ENCODE measurements at places on chromosomes 3 and 15.
A peak's percentile ranks its signal among the peaks of the same experiment; 100 is the strongest.

DNA sequence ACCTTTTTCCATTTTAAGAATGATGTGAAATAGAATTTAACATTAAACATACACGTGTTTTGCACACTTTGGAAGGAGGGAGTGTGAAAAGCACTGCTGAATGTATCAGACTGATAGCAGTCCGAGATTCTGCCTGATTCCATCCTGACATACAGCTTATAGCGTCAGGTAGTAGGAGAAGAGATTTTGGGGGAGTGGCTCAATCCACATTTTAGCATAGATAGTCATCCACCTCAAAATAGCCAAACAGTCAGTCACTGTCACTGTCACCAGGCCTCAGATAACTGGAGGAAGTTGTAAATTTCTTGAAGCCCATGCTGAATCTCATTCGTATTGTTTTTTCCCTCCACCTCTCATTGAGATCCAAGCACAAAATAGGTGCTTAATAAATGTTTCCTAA, 35.4 kb upstream of the ARHGEF26 start:
- no peak for DNase-seq

- peak; percentile 46 for DNase-seq
These were observed 25.1 kb upstream of the FSTL1 start for GRCh38 chr3:120475722-120476377.

GRCh38 chr15:63156086-63156710, 1.1 kb downstream of the RPS27L start:
- DNase-seq: no peak

GRCh38 chr3:161333696-161334095, 37.6 kb downstream of the SPTSSB start:
- no peak for DNase-seq

DNA sequence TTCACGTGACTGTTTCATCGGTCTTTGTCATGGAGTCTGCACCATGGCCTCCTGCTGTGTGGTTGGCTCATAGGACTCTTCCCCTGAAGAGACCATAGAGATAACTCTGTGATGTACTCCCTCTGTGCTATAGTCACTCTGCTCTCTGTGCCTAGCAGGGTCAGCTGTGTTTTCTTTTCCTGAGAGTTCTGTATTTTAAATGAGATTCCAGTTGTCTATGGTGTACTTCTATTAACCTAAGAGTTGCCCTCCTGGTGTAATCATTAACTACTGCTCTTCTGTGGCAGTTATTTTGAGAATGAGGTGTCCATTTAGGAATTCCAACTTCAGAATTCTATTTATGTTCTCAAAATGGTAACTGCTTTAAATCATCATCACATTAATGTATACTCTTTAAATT, 114.5 kb upstream of the ARPP21 start:
- no peak for DNase-seq

DNA sequence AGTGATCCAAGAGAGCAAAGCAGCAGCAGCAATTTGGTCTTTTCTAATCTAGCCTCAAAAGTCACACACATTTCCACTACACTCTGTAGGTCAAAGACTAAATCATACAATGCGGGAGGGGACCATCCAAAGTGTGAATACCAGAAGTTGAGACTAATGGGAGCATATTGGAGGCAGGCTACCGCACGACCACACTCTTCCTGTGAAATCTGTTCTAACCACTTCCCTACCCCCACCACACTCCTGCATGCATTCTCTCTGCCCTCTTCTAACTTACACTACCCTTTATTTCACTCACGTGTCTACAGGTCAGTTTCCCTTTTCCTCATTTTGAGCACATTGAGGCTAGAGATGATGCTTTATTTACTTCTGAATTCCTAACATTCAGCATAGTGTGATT, 23.7 kb upstream of the PRTG start:
- no peak for DNase-seq

DNA sequence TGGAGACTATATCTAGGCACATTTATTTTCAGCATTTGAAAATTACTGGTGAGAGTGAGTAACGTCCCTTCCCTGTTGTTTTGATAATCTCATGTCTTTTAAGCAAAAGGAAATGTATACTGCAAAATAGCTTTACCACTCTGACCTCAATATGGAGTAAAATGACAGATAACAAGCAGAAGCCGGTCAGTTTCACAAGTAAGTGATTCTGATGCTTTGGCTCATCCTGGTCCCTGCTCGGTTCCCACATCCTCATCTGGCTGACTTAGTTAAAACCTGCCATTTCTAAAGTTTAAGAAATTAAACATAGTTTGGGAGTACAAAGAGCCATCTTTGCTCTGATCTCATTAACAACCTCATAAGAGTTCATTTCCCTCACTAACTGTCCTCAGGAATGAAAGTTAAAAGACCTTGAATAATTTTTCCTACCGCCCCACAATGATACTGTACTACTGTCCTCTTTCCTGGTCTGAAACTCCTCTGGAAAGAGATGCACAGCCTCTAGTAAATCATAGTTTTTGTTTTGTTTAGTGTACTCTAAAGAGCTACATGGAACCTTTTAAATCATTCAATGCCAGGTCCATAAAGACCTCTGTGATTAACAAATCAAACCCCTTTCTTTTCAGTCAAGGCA, 72.3 kb upstream of the ICE2 start:
- DNase-seq: no peak

DNA sequence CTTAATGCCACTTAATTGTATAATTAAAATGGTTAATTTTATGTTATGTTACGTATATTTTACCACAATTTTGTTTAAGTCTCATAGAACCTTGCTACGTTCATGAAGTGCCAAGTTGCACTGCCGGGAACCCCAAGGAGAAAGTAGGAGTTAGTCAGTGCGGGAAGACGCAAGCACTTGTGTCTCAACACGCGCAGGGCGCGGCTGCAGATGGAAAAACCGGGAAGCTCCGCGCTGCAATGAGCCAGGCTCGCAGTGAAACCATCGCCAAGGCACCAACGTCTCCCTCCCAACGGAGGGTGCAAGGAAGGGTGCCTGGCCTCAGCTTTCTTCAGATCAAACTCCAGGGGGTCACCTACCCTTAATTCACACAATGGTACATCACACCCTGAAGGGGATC, 21.6 kb downstream of the MAGI1 start:
- no peak for DNase-seq

DNA sequence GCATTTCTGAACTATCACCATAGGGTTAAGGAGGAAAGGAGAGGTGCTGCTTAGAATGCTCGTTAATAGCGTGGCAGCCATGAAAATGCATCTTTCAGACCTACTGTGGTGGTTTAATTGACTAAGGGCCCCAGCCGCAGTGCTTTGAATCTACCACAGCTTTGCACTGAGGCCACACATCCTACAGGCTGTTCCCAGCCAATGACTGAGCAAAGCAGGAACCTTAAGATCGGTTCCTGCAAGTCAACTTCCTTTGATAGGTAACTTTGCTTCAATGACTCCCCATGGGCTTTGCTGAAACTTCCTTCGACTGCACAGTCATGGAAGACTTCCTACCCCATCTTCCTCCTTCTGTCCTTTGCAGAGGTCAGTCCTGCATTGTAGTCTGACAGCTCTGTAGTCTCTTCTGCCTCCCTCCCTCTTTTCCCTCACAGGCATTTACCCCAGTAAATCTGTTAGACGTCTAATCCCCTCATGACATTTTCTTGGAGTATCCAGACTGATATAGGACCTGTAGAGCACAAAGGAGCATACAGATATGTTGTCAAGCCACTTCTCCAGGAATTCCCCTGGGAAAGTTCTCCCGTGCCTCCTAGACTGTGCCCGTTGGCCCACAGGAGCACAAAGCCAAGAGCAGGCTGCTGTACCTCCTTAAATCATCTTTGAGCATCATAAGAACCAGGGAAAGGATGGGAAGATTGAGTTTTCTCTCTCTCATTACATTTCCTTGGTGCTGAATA, 2.6 kb upstream of the BCL2A1 start:
- no peak for DNase-seq

- DNase-seq: no peak
These were observed 68.0 kb upstream of the XCR1 start for GRCh38 chr3:46095307-46095706.

- DNase-seq: no peak
These were observed 30.2 kb upstream of the GREM1 start for GRCh38 chr15:32687556-32687955.

- DNase-seq: no peak
These were observed 382.9 kb upstream of the MCTP2 start for GRCh38 chr15:93848490-93848889.

GRCh38 chr3:190531406-190531805, 17.5 kb downstream of the IL1RAP start:
- no peak for DNase-seq

GRCh38 chr3:5690904-5691532, 503.5 kb downstream of the EDEM1 start:
- no peak for DNase-seq

DNA sequence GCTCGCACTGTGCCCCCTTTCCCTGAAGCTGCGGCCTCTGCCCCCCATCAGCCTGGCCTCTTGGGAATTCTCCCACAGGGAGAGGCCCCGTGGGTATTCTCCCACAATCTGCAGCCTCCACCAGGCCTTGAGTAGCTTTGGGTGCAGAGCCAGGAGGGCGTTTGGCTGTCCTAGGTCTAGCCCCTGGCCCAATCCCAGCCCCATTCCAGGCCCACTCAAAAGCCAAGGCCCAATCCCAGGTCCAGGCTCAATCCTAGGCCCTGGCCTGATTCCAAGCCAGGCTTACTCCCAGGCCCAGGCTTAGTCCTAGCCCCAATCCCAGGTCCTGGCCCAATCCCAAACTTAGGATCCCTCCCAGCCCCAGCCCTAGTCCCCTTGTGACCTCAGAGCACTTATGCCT, 59.8 kb downstream of the CHCHD4 start:
- no peak for DNase-seq

DNA sequence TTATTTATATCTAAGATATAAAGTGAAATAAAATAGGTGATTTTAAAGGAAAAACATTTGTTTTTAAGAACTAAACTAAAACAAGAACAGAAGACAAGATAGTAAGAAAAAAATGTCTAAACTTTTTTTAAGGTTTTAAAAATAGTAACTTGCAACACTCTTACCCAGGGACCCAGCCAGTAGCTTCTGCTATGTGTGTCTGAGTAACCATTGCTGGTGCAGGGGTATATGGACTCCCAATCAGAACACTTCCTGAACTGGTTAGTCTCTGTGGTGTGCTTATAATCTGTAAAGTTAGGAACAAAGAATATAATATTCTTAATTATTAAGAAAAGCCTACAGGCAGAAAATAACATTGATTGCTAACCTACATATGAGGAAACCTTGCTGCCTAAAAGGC, 118.4 kb downstream of the ATP1B3 start:
- DNase-seq: no peak

GRCh38 chr3:144643771-144644198, 672.2 kb downstream of the DIPK2A start:
- peak; percentile 81 for DNase-seq

DNA sequence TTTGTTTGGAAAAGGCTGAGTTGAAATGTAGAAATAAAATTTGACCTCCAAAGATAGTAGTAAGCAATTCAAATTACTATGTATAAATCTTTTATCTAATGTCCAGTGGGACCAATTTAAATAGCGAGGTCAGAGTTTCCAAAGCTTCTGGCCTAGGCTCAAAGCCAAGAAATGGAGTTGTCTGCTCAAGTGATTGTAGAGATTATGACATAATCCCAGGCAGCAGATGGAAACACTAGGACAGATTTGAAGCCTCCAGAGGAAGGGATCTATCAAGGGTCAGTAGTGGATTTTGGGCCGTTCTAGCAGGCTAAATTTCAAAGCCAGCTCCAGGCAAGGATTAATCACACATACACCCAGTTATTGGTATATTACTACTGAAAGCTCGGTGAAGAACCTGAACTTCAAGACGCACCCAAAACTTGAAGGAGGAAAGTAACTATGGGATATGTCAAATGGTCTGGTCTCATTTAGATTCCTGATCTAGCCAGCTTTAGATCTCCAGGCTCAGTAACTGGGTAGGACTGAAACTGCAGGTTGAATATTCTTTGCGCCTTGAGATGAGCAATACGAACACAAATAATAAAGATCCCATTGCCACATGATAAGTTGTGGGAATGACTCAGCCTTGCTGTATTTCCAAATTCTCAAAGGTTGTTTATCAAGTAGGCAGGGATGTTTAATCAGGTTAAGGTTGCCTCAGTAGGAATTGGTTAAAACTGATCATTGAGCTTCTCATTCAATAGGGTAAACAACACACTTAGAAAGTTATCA, 30.9 kb upstream of the ARRDC4 start:
- no peak for DNase-seq

- DNase-seq: no peak
These were observed 90.3 kb downstream of the ASB7 start for GRCh38 chr15:100692671-100693070.

DNA sequence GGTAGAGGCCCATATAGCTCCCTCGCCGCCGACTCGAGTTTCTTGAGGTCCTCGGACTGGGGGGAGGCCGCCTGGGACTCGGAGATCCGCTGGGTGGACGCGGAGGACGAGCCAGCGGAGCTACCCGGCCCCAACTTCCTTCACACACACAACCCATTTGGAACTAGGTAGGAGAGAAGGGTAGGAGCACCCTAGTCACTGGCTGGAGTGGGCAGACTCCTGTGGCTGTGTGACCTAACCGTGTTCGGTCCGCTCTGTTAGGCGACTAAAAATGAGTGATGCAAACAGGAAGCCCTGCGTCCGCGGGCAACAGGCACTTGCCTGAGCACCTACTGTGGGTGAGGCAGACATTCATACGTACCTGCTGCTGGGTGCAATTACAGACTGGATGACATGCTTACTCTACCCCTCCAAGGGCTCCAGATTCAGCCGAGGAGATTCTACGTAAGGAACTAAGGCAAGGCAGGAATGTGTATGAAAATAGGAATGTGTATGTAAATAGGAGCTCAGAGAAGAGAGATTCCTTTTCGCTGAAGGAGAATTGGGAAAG, 4.6 kb upstream of the SIN3A start:
- DNase-seq: peak; percentile 43

- peak; percentile 47 for DNase-seq
These were observed 181.0 kb downstream of the ATG7 start for GRCh38 chr3:11452885-11453847.

- no peak for DNase-seq
These were observed 552.2 kb upstream of the SUCLG2 start for GRCh38 chr3:68206524-68207117.

DNA sequence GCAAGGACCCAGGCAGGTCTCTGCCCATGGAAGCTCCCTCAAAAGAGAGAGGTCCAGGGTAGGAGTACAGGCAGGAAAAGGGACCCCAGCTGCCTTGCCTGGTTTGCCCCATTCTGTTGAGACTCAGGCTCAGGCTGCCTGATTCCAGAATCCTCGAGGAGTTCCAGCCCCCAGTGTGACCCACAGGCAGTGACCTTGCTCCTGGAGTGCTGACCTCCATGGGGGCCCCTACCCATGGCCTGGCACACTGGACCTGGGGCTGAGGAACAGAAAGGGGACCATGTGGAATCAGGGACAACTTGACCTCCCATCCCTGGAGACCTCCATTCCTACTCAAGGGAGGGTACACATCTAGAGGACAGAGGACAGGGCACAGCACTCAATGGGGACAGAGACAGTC, 3.4 kb upstream of the SEMA3B start:
- DNase-seq: no peak

Data from foreskin fibroblast (primary cell).